ENCODE measurements at places on chromosomes 3 and 15.

- DNase-seq: no peak
These were observed 111.4 kb downstream of the HERC1 start for GRCh38 chr15:63722204-63722808.

DNA sequence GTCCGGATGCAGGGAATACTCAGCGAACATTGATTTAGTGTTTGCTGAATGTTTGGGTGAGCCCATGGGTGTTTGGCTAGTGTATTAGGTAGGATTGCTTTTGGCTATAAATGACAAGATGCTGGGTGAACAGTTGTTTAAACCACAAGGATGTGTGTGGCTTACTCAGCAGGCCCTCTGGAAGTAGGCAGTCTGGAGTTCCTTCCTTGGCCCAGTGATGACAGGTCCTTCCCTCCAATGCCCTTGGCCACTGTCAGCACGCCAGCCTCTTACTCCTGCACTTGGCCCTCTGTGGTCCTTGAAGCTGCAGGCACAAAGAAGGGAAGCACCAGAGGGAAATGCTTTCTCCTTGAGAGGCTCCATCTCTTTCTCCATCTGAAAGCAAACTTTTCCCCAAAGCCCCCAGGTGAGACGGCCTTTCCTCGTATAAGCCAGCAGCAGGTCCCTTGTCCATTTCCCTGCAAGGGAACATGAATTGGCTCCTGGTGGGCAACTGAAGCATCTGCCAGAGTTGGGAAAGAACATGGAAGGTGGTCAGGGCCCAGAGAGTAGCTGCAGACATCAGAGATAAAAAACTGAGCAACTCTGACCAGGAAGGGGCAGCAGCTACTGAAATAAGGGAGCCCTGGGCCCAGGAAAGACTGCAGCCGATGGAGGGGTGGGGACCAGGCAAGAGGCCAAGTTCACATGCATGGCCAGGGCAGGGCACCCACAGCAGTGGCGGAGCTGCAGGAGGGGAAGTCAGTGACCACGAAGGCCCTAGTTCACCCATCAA, 105.0 kb downstream of the TPRA1 start:
- no peak for DNase-seq

DNA sequence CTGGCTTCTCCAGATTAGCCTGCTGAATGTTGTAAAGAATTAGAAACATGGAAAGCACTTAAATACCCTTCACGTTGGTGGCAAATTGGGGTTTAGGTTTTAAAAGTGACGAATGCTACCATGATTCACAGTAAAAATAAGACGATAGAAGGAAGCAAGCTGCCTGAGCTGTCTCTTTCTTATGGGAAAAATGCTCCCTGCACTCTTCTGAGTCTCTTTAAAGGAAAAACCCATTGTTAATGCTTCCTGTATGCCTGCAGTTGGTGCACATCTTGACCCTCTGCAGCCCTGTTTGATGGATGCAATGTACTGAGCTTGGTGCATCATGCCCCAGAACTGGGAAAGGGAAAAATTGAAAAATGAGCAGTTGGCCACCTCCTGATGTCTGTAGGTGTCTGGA, 258.6 kb upstream of the RASGRP1 start:
- no peak for DNase-seq

DNA sequence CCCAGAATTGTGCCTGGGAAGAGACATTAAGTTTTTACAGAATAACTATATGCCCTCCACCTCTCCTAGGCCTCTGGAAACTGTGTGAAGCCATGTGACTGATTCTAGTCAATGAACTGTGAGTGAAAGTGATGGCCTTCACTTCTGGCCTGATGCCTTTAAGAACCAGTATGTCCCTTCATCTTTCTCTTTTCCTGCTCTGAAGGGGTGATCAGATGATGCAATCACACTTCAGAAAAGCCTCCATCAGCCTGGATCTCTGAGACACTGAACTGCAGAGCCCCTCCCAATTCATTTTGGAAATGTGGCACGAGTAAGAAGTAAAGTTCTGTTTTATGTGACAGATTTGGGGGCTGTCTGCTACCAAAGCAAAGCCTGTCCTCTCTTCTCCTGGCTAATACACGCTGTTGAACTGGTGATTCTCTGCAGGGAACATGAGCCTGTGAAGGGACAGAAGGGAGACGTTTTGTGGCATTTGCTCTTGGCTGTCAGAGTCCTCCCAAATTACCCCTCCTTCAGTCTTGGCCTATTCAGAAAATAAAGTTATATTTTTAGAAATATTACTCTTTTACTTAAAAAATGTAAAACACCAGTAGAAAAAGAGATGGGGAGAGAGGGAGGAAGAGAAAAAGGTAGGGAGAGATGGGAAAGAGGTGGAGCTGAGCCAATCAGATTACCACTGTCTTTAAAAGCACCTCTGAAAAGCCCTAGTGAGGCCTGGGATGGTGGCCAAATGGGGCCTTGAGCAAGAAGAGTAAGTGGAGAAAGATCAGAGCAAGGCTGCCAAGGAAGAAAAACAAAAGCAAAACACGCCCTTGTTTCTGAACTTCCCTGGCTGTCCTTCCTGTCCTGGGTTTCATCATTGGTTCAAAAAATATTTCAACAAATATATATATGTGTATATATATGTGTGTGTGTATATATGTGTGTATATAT, 40.9 kb upstream of the RYK start:
- DNase-seq: no peak

GRCh38 chr3:50172626-50173220, 17.6 kb downstream of the SEMA3F start:
- DNase-seq: no peak

DNA sequence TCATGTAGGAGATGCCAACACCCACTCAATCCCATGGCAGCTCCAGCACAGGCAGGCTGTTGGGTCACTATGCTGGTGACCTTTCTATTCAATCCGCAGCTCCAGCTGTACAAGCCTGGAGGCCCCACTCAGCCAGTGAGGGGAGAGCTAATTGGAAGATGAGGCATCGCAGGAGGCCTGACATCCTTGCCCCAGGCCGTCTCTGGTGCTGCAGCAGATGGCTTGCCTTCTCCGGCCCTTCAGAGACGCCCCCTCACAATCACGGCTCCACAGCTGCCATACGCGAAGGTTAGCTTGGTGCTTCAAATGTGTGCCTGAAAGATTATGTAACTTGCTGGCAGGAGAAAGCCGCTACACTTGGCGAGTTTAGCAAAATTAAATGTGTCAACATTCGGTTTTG, 104.2 kb upstream of the CLSTN2 start:
- DNase-seq: peak; percentile 86

GRCh38 chr15:92520914-92521623, 127.4 kb downstream of the ST8SIA2 start:
- no peak for DNase-seq

DNA sequence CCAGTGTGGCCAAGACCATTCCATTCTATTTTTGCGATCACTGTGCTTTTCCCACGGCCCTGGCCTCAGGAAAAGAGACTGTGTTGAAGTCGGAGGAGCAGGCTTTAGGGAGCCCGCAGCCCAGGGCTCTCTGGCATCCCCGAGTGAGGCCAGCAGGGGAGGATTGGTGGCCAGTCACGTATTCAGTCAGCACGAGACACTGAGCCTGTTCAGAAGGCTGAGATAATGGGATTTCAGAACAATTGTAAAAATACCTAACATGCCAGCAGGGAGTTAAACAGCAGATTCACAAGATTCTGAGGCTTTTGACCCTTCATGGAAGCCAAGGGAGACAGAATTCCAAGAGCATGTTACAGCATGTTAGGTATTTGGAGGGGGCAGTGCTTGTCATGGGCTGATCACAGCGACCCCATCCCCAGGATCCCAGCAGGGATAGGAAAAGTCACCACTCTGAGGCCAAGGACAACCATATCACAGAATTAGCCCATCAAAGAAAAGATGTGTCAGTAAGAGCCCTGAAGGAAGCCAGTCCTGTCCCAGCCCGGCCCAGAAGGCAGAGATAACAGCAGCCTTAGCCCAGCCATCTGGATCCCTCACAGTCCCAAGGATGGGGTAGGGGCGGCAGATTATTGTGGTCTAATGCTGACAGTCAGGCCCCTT, 40.6 kb downstream of the AMOTL2 start:
- no peak for DNase-seq

DNA sequence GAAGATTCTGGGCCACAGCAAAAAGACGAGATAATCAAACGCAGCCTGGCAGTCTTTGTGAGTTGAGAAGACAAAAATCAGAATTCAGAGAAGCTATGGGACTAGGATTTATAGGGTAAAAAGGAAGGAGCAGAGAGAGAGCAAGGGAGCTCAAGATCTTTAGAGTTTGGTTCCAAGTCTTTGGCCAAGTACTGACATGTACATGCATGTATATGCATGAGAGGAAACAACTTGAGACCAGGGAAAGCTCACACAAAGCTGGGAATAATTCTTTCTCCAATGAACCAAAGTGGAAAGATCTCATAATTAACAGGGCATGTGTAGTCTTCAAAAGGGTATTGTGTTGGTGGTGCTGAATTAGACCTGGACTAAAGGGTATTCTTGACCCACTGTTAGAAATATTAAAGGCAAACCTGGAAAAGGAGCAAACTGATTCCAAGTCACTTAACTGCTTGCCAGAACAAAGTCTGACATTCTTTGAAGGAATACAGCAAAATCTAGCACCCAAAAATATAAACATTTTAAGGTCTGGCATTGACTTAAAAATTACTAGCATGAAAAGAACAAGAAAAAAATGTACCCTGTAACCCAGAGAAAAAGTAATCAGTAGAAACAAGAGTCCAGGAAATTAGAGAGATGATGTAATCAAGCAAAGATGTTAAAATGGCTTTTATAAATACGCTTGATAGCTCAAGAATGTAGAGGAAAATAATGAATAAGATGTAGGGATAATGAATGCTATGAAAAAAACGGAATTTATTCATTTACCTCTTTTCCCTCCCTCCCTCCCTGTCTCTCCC, 226.0 kb upstream of the CGNL1 start:
- no peak for DNase-seq

- DNase-seq: no peak
These were observed 148.7 kb upstream of the TGFBR2 start for GRCh38 chr3:30457726-30458125.

DNA sequence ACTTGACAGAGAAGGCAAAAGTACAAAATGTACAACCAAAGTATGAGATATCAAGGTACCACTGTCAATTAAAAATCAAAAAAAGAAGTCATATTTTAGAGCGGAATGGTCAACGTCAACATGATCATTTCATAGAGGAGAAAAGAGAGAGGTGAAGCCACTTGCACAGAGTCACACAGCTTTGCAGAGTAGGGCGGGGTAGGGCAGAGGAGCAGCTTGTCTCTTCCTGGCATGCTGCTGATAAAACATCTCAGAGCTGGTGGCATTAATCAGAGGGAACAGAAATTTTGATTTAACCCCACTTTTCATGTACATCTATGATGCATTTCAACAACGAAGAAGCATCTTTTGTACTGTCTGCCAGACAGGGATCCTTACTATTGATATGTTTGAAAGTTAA, 5.2 kb upstream of the IGF1R start:
- DNase-seq: no peak

DNA sequence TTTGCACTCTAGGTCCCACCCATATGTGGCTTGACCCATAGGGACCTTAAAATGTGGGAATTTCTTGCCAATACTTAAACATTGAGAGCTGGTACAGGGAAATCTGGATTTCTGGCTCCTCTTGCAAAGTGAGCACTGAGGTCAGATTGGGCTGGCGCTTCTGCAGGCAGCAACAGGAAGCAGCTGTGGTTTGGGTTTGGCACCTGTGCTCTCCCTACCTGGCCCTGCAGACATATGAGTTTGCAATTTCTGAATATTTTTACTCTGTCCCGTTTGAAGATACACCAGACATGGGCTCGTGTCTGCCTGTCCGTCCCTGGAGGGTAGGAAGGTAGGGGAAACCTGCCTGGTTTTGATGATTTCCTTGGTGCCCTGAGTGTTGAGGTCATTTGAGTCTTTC, 74.8 kb upstream of the SEC13 start:
- DNase-seq: no peak

DNA sequence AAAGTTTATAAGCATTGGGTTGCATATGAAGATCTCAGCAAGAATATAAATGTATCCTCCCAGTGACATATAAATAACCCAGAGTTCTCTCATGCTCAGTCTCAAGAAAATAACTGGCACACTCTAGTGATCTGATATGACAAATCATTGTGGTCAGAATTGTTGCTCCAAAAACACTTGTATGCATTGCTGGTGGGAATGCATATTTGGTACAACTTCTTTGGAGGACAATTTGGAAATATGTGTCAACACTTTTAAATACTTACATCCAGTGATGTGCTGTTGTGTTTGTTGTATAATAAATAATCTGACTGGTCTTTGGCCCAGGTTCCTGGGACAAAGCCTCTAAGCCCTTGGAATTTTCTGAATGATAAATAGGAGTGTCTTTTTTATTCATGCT, 66.7 kb upstream of the STT3B start:
- no peak for DNase-seq

DNA sequence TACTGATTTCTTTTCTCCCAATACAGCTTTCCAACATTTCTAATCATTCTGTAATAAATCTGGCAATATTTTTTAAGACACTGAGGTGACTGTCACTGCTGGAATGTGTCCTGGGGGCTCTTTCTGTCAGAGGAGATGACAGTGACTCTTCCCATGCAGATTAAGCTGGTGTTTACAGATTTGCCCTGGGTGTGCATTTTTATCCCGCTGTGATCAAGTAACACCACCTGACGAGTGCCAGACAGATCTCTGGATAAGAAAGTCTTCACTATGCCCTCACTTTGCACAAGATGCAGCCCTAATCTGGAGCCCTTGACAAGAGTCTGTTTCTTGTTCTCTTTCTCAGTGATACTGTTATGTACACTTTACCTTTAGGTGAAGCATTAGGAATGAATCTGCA, 477.7 kb downstream of the ZIC1 start:
- DNase-seq: no peak

GRCh38 chr15:36882487-36883131, 217.7 kb downstream of the MEIS2 start:
- DNase-seq: peak; percentile 22

GRCh38 chr15:23038726-23039142, 635 bp downstream of the TUBGCP5 start:
- DNase-seq: no peak

- DNase-seq: no peak
These were observed 61.1 kb upstream of the GPD1L start for GRCh38 chr3:32045091-32045915.

DNA sequence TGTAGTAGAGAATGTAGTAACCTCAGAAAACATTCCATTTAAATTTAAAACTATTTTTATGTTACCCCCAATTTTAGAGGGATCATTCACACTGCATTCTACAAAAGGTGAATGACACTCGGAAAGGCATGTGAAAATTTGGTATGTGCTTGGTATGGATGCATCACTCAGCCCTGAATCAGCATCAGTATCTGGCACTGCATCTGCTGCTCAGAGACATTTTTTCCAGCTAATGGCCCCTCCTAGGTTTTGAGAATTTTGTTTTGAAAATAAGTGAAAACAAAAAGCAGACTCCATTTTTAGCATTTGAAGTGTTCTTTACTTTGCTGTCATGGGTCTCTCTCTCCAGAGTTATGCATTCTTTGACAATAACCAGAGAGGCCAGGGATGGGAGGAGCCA, 15.6 kb upstream of the WWTR1 start:
- no peak for DNase-seq

DNA sequence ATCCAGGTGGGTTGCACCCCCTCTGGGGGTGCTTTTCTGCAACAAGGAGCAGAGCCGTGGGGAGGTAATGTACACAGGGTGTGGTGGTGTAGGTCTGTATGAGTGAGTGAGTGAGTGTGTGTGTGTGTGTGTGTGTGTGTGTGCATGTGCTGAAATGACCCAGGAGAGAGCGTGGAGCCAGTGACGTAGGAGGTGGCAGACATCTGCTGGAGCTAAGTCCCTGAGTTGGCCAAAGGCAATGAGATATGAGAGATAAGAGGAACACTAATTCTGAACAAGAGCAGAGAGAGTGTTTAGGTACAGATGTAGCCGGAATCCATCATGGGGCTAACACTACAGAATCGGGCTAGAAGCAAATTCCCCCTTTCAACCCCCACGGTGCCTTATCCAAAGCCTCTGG, 27.6 kb downstream of the BDH1 start:
- DNase-seq: no peak

All from glutamatergic neuron (in vitro differentiated cells).